Subcutaneous adipose tissue (tissue), 4 donors: ENCODE measurements at places on chromosomes 4 and X. TPM values are rescaled to one million over a fixed set of nuclear protein-coding genes. Genes with fewer than 3 reads are reported as not detected.

The CDKL2 gene
- total RNA-seq = not detected

The ATP8A1 gene
- 20.5 TPM for total RNA-seq

The TMPRSS11F gene
- not detected for total RNA-seq

The ARMCX4 gene
- total RNA-seq = 12.2 TPM

The DMRTC1B gene
- not detected for total RNA-seq

The TMPRSS11D gene
- total RNA-seq = not detected

The SPARCL1 gene
- total RNA-seq = 524 TPM

The MMRN1 gene
- total RNA-seq = 30.1 TPM

The STARD8 gene
- 25.4 TPM for total RNA-seq

The FHIP1A gene
- 0.34 TPM for total RNA-seq

The FAM47E gene
- 8.9 TPM for total RNA-seq

The HSPA4L gene
- 1.5 TPM for total RNA-seq

The NKX3-2 gene
- not detected for total RNA-seq

The FAM149A gene
- total RNA-seq = 11.7 TPM

The TRIM61 gene
- total RNA-seq = 0.66 TPM

The CLDN2 gene
- total RNA-seq = 0.57 TPM

The MXRA5 gene
- total RNA-seq = 0.38 TPM

The HGFAC gene
- total RNA-seq = not detected

The PAGE2B gene
- not detected for total RNA-seq

The TEX13B gene
- not detected for total RNA-seq

The MBTPS2 gene
- total RNA-seq = 12.2 TPM

The KLHL13 gene
- 1.3 TPM for total RNA-seq

The VCX3A gene
- not detected for total RNA-seq

The FGFBP2 gene
- total RNA-seq = 69.4 TPM

The HMX1 gene
- total RNA-seq = not detected

The LYAR gene
- total RNA-seq = 10.2 TPM

The ETDA gene
- total RNA-seq = not detected

The CHRNA9 gene
- not detected for total RNA-seq

The BTC gene
- 2.0 TPM for total RNA-seq

The CTAG1A gene
- not detected for total RNA-seq

The PFKFB1 gene
- total RNA-seq = 4.7 TPM

The UBE2D3 gene
- total RNA-seq = 374 TPM

The SFRP2 gene
- total RNA-seq = not detected

The NLGN3 gene
- 0.57 TPM for total RNA-seq

The APOO gene
- 5.5 TPM for total RNA-seq

The ZXDA gene
- total RNA-seq = 6.5 TPM

The UGT2A1 gene
- not detected for total RNA-seq

The TMEM184C gene
- total RNA-seq = 20.9 TPM

The USP27X gene
- total RNA-seq = 1.1 TPM

The TMSB15A gene
- total RNA-seq = 1.3 TPM

The AMTN gene
- not detected for total RNA-seq

The USP53 gene
- 171 TPM for total RNA-seq

The PPP1R2C gene
- not detected for total RNA-seq

The CXorf51A gene
- not detected for total RNA-seq

The NUDT6 gene
- 6.8 TPM for total RNA-seq

The CLNK gene
- total RNA-seq = not detected

The MAGEA2 gene
- not detected for total RNA-seq

The MAGED4 gene
- total RNA-seq = not detected

The FGF13 gene
- 9.5 TPM for total RNA-seq

The PCDH11X gene
- not detected for total RNA-seq

The REST gene
- 25.1 TPM for total RNA-seq

The TEX11 gene
- total RNA-seq = not detected

The YY2 gene
- total RNA-seq = 3.7 TPM

The GPC3 gene
- 77.0 TPM for total RNA-seq

The LAMTOR3 gene
- total RNA-seq = 63.6 TPM

The NAP1L5 gene
- 4.6 TPM for total RNA-seq
